Hepatocyte (in vitro differentiated cells): ENCODE measurements at places on chromosomes 13 and 19. TPM values are rescaled to one million over a fixed set of nuclear protein-coding genes. Genes with fewer than 3 reads are reported as not detected.
A peak's percentile ranks its signal among the peaks of the same experiment; 100 is the strongest.

GJA3 gene
- total RNA-seq: 0.16 and 0.23 TPM in 2 replicates

DNA sequence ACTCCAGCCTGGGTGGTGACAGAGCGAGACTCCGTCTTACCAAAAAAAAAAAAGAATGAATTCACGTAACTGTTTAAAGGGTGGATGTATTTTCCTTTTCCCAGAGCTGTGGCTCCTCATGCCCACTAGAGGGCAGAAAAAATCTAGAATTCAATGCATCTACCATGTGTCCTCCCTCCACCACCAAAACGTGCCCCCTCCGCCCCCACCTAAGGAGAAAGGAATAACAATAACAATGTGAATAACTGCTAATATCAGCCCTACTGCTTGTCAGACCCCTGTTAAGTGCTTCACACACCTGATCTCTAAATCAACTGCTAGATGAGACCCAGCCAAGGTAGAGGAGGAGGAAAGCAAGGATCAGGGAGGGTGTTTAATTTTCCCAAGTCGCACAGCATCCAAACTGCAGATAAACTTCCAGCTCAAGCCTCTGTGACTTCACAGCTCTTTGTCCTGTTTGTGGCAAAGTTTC, 20.2 kb upstream of the PNMA8B start:
- peak; percentile 50 for DNase-seq
- no peak overlapping the region for H3K4me3 ChIP-seq
- H3K36me3 ChIP-seq: no peaks in the 10 kb centered on the region
- H3K27me3 ChIP-seq: no peaks in the 10 kb centered on the region

GRCh38 chr19:48630296-48631063, 6.7 kb downstream of the DBP start:
- H3K27ac ChIP-seq: peak overlapping the region; percentile 80
- peaks cover 48% of the 10 kb centered on the region for H3K4me1 ChIP-seq
- H3K36me3 ChIP-seq: no peaks in the 10 kb centered on the region

VMAC gene
- total RNA-seq: 4.3 and 5.9 TPM in 2 replicates

DNA sequence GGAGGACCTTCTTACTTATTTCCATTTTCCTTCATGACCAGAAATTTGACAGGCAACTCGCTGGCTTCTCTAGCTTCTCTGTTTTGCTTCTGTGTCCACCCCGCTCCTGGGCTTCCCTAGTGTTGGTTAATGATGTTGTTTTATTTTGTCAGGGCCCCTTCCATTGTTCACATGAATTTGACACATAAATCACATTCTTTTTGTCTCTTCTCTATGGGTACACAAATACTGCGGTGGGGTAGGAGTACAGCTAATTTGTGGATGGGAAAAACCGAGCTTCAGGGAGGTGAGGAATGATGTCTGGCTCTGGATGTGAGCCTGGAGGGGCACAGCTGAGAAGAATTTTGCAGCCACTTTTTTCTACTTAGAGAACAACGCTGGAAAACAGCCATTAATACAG, 199.8 kb downstream of the DNAJC15 start:
- H3K27ac ChIP-seq: no peak overlapping the region
- no peaks in the 10 kb centered on the region for H3K4me1 ChIP-seq
- DNase-seq: no peak
- H3K27me3 ChIP-seq: no peaks in the 10 kb centered on the region
- no peak overlapping the region for H3K4me3 ChIP-seq

DNA sequence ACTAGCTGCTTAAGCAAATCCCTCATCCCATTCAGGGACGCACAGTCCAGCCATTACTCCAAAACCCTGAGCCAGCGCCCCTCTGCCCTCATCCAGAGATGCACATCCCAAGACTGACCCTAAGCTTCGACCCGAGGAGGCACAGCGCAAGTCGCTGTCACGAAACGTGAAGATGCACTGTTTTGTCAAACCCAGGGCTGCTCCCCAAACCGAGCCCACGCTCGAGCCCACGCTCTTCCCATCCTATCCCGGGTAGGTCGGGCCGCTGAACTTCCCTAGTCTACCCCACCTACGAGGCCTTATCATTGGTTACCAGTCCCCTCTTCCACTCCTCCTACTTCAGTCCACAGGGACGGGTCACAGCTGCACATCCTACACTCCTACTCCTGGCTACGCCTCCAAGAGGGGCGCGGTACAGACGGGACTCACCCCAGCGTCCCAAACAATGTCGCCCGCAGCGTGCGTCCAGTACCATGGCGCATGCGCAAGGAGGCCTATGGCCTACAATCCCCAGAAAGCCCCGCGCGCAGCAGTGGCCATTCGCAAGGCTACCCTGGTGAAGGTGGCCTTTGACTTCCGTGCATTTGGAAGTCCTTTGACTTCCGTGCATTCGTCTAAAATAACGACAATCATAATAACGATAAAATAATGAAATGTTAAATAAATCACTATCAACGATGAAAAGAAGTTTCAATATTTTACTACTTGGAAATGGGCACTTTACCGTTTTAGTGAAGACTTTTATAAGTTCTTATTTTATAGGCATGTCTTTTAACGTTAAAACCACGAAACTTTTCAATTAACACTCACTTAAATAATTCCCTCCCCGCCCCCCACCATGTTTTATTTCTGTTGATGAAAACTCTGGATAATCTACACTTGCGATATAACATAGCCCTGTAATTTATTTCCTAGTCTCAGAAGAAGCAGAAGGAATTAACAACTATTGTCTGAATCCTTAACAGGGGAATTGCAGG, at the start of gene ZNF285:
Gene ZNF285, minus strand, starts transcription at position 470 of the 977 bp plus-strand sequence. CDS start 4,395 bp downstream, outside the sequence.
- H3K4me3 ChIP-seq: peak within 1 kb of the TSS; percentile 57
- H3K36me3 ChIP-seq: no peaks in the 10 kb centered on the region
- H3K27ac ChIP-seq: no peak within 1 kb of the TSS
- no peaks in the 10 kb centered on the region for H3K27me3 ChIP-seq

TMPRSS9 gene
- total RNA-seq: 0.23 TPM in 1 of 2 replicates, not detected in the other

GRCh38 chr13:32428581-32429432, 877 bp upstream of the N4BP2L1 start:
- peak overlapping the region; percentile 88 for H3K27ac ChIP-seq
- H3K27me3 ChIP-seq: no peaks in the 10 kb centered on the region
- H3K4me1 ChIP-seq: peaks cover 15% of the 10 kb centered on the region
- peak overlapping the region; percentile 87 for H3K4me3 ChIP-seq
- no peaks in the 10 kb centered on the region for H3K36me3 ChIP-seq

GRCh38 chr19:35693422-35693821, 10.9 kb upstream of the ZBTB32 start:
- no peaks in the 10 kb centered on the region for H3K4me1 ChIP-seq
- H3K27me3 ChIP-seq: no peaks in the 10 kb centered on the region
- DNase-seq: no peak
- no peaks in the 10 kb centered on the region for H3K36me3 ChIP-seq
- no peak overlapping the region for H3K4me3 ChIP-seq
- H3K27ac ChIP-seq: no peak overlapping the region

DNA sequence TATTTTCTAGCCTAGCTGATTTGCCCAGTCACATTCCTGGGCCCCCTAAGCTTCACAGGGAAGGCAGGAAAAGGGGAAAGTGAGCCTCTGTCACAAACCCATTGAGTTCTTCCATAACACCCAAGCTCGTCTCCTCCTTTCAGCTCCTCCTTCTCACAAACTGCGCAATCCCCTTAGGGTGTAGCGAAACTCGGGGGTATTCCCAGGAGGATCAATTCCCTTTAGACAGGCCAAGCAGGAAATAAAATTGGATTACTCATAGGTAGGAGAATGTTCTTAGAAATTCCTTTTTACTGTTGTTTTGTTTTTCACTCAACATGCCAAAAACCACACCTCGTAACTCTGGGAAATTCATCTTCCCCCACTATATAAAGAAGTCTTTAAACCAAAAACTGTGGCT, 139.3 kb downstream of the IRS2 start:
- no peaks in the 10 kb centered on the region for H3K27me3 ChIP-seq
- H3K27ac ChIP-seq: no peak overlapping the region
- H3K4me1 ChIP-seq: no peaks in the 10 kb centered on the region
- no peak overlapping the region for H3K4me3 ChIP-seq
- no peaks in the 10 kb centered on the region for H3K36me3 ChIP-seq

OR7D2 gene
- 0.57 and 0.80 TPM in 2 replicates for total RNA-seq

- no peak for DNase-seq
- no peaks in the 10 kb centered on the region for H3K27me3 ChIP-seq
- peak overlapping the region; percentile 84 for H3K27ac ChIP-seq
- H3K36me3 ChIP-seq: no peaks in the 10 kb centered on the region
These were observed 12.9 kb downstream of the PAK4 start for GRCh38 chr19:39138221-39139211.

- no peak for DNase-seq
- no peaks in the 10 kb centered on the region for H3K36me3 ChIP-seq
- no peaks in the 10 kb centered on the region for H3K27me3 ChIP-seq
- no peak overlapping the region for H3K4me3 ChIP-seq
- H3K4me1 ChIP-seq: no peaks in the 10 kb centered on the region
These were observed 189.1 kb downstream of the GGACT start for GRCh38 chr13:100399455-100399854.

CEACAM6 gene
- total RNA-seq: 7.9 and 16.0 TPM in 2 replicates

- H3K27me3 ChIP-seq: no peaks in the 10 kb centered on the region
- H3K4me3 ChIP-seq: no peak overlapping the region
- H3K36me3 ChIP-seq: no peaks in the 10 kb centered on the region
- DNase-seq: no peak
- no peak overlapping the region for H3K27ac ChIP-seq
These were observed 170.6 kb downstream of the ZIC5 start for GRCh38 chr13:99800951-99801350.

FXYD3 gene
- total RNA-seq: 225 and 235 TPM in 2 replicates

DNA sequence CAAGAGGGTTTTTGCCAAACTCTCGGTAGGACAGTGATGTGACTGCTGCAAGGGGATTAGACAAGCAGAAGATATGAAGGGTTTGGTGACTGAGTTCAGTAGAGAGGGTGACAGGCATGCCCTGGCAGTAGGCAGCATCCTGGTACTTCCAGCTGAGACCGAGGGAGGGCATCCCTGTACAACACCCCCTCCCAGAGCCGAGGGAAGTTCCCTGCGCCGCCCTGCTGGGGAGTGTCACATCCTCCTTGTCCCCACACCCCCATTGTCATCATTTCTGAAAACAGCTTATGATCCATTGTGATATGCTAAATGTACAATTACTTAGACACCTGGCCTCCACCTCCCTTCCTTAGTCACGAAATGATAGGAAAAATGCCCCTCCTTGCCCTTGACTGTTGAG, 14.6 kb downstream of the ZNF544 start:
- DNase-seq: no peak
- no peak overlapping the region for H3K4me3 ChIP-seq
- no peaks in the 10 kb centered on the region for H3K4me1 ChIP-seq
- H3K27ac ChIP-seq: no peak overlapping the region

- no peaks in the 10 kb centered on the region for H3K36me3 ChIP-seq
- H3K4me3 ChIP-seq: no peak overlapping the region
- DNase-seq: peak; percentile 62
These were observed 84.3 kb downstream of the IER2 start for GRCh38 chr19:13234518-13234917.

C13orf42 gene
- total RNA-seq: not detected in 2 replicates

GRCh38 chr19:50362656-50363424, 2.6 kb downstream of the NAPSA start:
- no peak overlapping the region for H3K27ac ChIP-seq
- no peak for DNase-seq
- no peaks in the 10 kb centered on the region for H3K4me1 ChIP-seq
- no peak overlapping the region for H3K4me3 ChIP-seq
- H3K27me3 ChIP-seq: no peaks in the 10 kb centered on the region

GRCh38 chr13:95160112-95160906, 140.9 kb downstream of the ABCC4 start:
- no peaks in the 10 kb centered on the region for H3K36me3 ChIP-seq
- H3K27ac ChIP-seq: peak overlapping the region; percentile 19
- no peaks in the 10 kb centered on the region for H3K27me3 ChIP-seq

TSHZ3 gene
- 4.9 and 5.7 TPM in 2 replicates for total RNA-seq

DNA sequence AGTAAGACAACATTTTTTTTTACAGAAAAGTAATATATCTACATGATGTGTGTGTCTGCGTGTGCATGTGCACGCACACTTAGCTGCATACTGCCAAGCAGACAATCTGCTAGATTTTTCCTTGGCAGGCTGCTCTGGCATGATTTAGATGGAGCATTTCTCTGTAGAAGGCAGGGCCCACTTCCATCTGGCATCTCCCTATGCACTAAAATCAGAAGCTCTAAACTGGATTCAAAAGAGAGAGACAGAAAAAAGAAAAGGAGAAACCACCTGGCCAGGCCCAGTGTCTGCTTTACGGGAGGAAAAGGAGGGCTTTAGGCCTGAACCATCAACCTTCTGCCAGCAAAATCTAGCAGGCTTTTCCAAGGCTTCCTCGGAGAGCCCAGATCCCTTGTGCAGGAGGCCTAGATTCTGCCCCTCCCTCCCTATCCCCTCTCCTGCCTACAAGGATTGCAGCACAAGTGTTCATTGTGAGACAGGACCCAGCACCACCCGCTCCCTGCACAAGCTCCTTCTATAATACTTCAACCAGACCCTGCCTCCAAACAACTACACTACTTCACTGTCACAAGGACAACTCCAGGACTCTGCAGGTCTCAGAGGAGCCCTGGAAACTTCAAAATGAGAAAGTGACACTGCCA, 99.3 kb downstream of the DOCK9 start:
- H3K4me1 ChIP-seq: no peaks in the 10 kb centered on the region
- H3K36me3 ChIP-seq: no peaks in the 10 kb centered on the region
- H3K4me3 ChIP-seq: no peak overlapping the region

GRCh38 chr13:22486490-22486889, 694.3 kb upstream of the SGCG start:
- no peak for DNase-seq
- H3K36me3 ChIP-seq: no peaks in the 10 kb centered on the region
- no peak overlapping the region for H3K27ac ChIP-seq
- peaks cover 6% of the 10 kb centered on the region for H3K4me1 ChIP-seq

CALR3 gene
- total RNA-seq: not detected in 2 replicates

GRCh38 chr19:6414793-6415590, 9.6 kb downstream of the KHSRP start:
- no peak overlapping the region for H3K27ac ChIP-seq
- no peaks in the 10 kb centered on the region for H3K36me3 ChIP-seq
- peaks cover 9% of the 10 kb centered on the region for H3K4me1 ChIP-seq
- no peak overlapping the region for H3K4me3 ChIP-seq

SIGLEC5 gene
- total RNA-seq: not detected in 2 replicates

DNA sequence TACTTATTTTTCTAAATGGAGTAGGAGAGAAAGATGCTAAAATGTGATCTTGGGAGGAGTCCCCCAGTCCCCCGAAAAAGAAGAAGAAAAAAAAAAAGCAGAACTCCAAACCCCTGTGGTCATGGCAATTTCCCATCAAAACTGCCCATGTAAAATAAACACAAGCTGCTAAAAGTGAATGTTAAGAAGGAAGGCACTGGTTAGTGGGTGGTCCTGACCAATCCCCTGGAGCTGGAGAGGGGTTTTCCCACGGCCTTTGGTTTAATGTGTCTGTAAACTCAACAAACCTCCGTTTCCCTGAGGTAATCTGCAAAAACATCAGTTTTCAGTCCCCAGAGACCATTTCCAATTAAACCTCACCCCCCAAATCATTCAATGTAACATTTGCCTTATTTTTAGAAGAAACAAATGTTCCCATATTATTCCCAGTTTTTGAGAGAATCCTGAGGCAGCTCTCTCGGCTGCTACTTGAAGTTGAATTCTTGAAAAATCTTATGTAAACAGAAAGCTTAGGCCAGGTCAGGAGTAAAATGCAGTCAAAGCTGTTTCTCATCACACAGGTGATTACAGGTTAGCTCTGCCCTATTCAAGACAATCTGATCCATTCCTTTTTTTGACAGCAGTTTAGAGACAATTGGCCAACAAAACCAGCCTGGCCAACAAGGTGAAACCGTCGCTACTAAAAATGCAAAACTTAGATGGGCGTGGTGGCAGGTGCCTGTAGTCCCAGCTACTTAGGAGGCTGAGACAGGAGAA, 17.0 kb downstream of the RAB3D start:
- H3K27ac ChIP-seq: peak overlapping the region; percentile 81
- H3K4me3 ChIP-seq: no peak overlapping the region
- no peak for DNase-seq
- H3K4me1 ChIP-seq: peaks cover 31% of the 10 kb centered on the region
- H3K27me3 ChIP-seq: no peaks in the 10 kb centered on the region

GRCh38 chr13:38303816-38304320, 45.8 kb upstream of the UFM1 start:
- no peak for DNase-seq
- H3K36me3 ChIP-seq: no peaks in the 10 kb centered on the region
- H3K4me1 ChIP-seq: no peaks in the 10 kb centered on the region

LHB gene
- not detected in 2 replicates for total RNA-seq

PSG2 gene
- total RNA-seq: not detected in 2 replicates
